Suppressor macrophage treated with lipopolysaccharide for 4 hours (primary cell): ENCODE measurements at places on chromosomes 5 and 9.

DNA sequence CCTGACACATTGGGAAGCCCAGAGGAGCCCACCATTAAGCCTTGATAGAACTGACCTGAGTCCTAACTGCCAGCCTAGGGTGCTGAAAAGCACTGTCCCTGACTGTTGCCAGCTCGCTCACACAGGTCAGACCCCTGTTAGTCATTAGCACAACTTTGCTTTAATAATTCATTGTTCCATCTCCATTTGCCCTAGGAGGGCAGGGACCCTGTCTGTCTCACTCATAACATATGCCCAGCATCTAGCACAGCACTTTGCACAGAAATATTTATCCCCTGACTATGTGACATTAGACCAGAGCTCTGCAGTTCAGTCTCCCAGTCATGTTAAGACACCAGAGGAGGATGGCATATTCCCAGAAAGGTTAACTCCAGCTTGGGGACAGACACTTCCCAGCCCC, 61.8 kb upstream of the STXBP1 start:
- DNase-seq = no peak

- no peak for DNase-seq
Observed at GRCh38 chr5:56429110-56429561, 196.0 kb upstream of the ANKRD55 start.

- DNase-seq = no peak
Observed at GRCh38 chr9:14752871-14753270, 30.3 kb upstream of the CER1 start.

DNA sequence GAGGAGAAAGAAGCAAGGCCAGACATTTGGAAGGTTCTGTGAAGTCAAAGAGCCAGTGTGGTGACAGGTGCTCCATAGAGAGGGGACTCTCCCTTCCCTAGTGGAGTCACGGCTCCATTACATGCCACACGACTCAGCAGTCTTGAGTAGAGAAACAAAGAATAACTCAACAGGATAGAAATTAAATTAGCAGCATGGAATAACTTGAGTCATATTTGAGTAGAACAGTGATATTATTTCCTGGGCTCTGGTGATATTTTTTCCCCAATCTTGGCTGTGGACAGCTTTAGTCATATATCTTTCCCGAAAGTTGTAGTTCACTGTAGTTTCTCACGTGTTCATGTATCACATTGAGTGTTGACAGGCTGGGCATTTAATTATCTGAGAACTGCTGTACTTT, 149.7 kb upstream of the EFNA5 start:
- DNase-seq = no peak

DNA sequence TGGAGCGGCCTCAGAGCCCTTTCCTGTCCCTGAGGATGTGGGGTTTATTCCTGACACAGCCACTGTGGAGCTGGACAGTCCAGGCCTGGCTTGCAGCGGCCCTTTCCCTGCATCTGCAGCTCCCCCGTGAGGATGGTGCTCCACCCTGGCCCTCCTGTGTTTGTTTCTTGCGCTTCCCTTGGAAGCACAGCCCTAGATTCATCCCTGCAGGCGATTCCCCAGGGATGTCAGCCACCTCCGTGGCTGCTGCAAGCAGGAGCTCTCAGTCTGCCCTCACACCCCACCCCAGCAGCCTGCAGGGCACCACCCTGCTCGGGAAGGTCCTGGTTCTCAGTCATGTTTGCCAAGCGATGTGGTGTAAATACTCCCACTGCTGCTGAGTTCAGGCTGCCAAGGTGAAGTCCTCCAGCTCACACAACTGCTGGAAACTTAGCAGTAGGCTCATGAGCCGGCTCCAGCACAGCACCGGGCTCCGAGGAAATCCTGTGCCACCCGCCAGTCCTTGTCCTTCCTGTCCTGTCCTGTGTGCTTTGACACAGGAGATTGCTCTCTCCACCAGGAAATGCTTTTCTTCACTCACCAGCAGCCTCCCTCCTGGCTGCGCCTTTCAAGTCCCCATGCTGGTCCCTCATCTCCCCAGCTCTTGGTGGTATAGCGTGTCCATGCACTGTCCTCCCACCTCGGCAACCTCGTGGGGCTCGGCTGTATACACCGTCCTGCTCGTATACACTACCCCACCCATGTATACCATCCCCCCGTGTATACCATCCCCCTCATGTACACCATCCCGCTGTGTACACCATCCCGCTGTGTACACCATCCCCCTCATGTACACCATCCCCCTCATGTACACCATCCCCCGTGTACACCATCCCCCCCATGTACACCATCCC, 16.2 kb downstream of the ROPN1L start:
- DNase-seq = no peak

DNA sequence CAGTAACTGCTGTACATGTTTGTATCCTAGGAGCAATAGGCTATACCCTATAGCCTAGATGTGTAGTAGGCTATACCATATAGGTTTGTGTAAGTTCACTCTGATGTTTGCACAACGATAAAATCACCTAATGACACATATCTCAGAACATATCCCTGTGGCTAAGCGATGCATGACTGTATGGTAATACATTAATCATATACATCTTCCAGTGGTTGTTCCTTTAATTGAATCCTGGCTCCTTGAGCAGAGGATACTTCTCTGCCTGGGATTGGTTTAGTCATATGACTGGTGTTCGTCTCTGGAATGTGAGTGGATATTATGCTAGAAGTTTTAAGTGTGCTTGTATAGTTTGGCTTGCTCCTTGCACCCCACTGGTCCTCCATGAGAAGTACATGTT, 425.8 kb downstream of the MAN2A1 start:
- DNase-seq = no peak

DNA sequence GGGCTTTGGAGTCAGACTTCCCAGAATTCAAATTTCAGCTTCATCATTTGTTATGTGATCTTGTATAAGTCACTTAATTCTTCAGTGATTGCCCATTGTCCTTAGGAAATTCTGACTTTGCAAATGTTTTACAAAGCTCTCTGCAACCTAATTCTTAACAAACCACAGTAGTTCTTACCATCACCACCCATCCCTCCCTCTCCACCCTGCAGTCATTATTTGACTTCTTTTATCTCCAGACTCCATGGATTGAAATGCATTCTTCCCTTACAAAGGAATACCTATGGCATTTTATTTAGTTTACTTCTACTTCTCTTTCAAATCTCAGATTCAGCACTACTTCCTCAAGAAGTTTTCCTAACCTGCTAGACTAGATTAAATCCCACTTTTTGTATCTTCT, 23.1 kb downstream of the SHLD3 start:
- DNase-seq = no peak

- DNase-seq = peak; percentile 89
Observed at GRCh38 chr9:133417541-133418461, at the start of gene REXO4. REXO4 (minus strand) TSS chr9:133418010; CDS start chr9:133417844, 166 bp downstream.

- DNase-seq = no peak
Observed at GRCh38 chr9:83235526-83235925, 172.6 kb upstream of the RASEF start.

DNA sequence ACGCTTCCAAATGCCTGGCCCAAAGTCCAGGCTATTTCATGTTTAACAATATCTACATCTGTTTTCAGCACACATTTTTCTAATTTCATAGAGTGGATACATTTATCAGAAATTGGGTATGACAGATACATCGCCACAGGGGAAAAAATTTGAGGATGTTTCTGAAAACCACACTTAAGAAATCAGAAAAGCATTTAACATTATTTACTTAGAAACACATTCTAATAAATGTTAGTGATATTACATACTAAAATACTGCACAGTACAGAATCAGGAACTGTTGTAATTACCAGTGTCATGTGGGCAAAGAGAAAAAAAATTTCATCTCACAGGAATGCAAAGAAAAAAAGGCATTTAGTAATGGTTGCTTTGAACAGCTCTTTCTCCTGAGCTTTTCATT, 310.5 kb upstream of the KIF2A start:
- DNase-seq = no peak
